ENCODE measurements at places on chromosomes 4 and X.

- DNase-seq = no peak
Measured at GRCh38 chrX:82748906-82749505, 759.1 kb upstream of the POU3F4 start.

DNA sequence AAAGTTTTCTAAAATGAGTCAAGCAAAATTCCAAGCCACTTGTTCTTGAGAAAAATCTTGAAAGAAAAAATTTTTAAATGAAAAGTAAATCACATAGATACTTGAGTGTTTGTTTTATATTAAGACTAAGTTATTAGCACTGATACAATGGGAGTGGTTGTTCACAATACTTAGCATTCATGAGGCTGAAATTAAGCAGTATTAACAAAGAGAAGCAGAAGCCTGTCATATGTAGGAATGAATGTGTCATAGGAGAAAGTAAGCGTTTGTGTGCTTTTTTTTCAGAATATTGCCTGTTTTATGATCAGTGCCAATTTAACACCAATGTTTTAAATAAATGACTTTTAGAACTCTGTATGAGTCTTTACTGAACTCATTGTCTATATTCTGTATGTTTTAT, 37.6 kb downstream of the PLS3 start:
- DNase-seq = no peak

- DNase-seq = no peak
Measured at GRCh38 chr4:166039822-166040221, 166.8 kb downstream of the TLL1 start.

DNA sequence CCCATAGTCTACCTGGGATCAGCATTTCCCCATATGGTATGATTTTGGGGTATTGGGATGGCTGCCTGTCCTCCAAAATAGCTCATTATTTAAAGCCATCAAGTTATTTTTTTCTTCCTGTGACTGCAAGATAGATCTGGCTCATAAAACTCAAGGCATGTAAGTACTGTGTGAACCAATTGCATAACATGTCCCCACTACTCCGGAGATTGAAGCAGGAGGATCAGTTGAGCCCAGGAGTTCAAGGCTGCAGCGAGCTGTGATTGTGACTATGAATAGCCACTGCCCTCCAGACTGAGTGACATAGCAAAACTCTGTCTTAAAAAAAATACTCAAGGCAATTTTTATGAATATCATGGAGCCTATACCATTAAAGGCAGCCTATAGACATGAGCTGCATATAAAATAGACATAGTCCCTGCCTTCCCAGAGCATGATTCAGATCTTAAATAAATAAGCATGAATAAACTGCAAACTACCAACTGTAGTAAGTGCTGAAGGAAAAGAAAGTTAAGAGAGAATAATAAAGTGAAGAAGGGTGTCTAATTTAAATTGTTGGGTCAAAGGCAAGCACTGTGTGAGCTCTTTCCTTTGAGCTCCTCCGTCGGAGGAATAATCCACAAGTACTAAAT, 16.9 kb upstream of the MMAA start:
- no peak for DNase-seq

DNA sequence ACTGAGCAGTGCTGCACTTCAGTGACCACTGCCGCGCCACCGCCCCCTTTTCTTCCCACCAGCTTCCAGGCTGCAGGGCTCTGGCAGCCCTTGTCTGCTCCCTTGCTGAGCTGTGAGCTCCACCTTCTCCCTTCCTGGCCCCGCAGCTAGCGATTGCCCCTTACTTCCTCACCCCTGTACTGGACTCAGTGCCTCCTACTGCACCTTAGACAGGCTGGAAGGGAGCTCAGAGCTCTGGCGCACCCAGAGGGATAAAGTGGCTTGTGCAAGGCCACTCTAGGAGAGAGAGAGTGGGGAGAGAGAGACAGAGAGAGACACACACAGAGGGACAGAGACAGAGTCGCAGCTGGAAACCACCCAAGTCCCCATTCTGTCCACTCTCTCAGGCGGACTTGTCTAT, 6.0 kb downstream of the RASL11B start:
- no peak for DNase-seq

GRCh38 chr4:182420189-182420588, 177.0 kb downstream of the TENM3 start:
- DNase-seq = no peak

DNA sequence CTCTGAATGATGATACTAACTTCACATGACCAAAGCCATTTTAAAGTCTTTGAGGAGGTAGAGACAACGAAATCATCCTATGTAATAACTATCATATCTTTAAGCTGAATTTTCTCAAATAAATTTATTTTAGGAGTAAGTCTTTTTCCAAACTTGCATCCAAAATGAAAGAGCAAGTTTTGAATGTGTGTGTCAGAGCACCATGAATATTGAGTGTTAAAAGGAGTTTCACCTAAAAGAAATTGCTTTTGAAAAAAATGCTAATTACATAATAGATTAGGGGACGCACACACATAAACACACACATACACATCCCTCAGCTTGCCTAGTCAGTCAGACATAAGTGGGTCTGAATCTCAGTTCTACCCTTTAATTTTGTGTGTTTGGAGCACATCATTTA, 1.9 kb downstream of the ANK2 start:
- no peak for DNase-seq

- no peak for DNase-seq
Measured at GRCh38 chrX:45050558-45050957, 150.1 kb downstream of the DIPK2B start.

GRCh38 chrX:119753639-119754257, 4.6 kb upstream of the SOWAHD start:
- DNase-seq = peak; percentile 29

GRCh38 chr4:150278206-150278605, 200.0 kb downstream of the DCLK2 start:
- no peak for DNase-seq

DNA sequence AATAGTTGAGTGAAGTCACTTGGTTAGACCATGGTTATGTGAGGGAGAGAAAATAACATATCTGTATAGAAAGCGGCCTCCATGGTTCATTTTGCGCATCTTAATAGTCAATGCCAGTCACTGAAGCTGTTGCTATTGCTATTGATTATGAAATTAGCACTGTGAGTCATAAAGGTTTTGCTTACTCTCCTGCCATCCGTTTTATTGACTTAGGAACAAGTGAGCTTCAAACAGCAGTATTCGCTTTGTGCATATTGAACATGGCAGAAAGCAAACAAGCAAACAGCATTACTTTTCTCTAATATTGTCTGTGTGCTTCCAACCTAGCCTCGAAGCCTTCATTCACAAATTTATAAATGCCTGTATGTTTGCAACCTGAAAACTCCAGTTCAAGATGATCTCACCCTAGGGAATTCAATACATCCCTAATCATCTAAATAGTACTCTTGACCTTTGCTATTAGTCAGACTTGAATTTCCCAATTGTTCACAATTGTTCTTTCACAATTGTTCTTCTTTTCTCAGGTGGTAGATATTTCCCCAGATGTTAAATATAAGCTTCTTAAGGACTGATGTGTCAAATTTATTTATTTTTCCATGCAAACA, 55.9 kb upstream of the GABRA2 start:
- peak; percentile 41 for DNase-seq

- no peak for DNase-seq
Measured at GRCh38 chr4:15777697-15778288, 335 bp upstream of the CD38 start.

DNA sequence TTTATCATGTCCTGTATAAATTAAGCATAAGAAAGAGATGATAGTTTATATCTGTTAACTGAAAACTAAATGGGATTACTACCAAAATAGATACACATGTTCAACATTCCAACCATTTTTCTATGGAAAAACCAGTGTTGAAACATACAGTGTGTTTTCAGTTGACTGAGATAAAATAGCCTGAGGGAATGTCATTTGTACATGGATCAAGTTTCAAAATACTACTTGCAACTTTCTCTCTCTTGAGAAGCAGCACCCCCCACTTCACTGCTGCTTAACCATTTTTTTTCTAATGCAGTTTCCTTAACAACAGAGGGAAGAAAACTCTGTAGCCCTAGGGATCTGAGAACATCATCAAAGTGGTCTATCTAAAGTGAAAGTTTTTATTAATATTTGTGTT, 70.8 kb downstream of the NPNT start:
- DNase-seq = no peak

GRCh38 chr4:109327641-109328040, 25.2 kb upstream of the COL25A1 start:
- no peak for DNase-seq

DNA sequence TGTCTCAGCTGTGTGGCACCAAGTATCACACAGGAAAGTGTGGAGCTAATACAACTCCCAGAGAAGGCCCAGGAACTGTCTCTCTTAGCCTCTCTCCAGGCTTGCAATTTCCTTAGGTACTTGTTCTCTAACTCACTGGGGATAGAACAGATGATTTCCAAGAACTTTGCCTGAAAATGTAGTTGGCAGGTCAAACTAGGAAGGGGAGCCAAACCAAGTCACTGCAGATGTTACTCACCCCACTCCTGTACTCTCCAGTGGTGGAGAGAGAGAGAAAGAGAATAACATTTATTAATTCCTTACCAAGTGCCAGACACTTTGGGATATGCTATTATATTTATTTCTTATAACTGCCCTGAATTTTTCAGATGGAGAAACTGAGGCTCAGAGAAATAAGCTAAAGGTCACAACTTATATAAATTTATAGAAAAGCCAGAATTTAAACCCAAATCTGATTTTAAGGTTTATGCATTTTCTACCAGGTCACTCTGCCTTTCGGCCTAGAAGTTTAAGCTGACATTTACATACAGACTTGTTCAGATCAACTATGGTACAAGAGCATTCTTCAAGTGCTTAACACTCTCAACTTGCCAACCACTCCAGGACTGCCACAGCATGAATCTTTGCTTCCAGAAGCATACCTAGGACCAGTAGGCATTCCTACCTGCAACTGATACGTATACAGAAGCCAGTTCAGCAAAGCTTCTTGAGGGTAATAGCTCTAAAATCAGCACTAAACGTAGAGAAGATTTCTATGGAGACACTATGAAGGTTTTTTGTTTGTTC, 248.6 kb upstream of the ETNPPL start:
- no peak for DNase-seq

GRCh38 chr4:45324455-45325417, 598.4 kb upstream of the GNPDA2 start:
- DNase-seq = no peak

DNA sequence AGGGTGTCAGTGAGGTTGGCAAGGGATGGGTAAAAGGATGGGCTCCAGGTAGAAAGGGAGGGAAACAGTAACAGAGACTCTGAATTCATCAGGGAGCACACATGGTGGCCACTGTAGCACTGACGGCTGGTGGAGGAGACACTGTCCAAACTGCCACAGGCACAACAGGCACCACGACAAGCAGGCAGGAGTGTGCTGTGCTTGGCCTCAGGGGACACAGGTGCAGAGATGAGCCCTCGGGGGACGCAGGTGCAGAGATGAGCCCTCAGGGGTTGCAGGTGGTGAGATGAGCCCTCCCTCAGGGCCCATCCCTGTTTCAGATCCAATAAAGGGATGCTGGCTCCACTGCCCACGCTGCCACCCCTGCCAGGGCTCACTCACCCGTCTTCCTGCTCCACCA, 7.6 kb downstream of the PDE6B start:
- DNase-seq = no peak

GRCh38 chrX:38847206-38847902, 46.1 kb downstream of the MID1IP1 start:
- no peak for DNase-seq

- DNase-seq = no peak
Measured at GRCh38 chr4:177356921-177357320, 47.2 kb downstream of the NEIL3 start.

DNA sequence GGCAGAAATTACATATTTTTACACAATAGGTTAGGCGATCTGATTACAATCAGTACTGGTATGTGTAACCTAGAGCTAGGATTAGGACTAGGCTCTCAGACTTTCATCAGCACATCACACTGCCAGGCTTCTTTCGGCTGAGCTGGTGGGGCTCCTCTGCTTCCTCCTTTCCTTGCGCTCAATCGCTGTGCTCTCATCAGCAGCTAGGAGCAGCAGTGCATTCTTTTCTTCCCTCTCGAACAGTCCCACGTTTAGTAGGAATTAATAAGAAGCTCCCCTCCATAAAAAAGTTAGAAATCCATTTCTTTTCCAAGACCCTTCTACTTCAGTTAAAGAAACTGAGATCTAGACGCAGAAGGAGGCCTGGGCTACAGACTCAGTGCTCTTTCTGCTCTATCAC, 350.4 kb downstream of the SPRY1 start:
- no peak for DNase-seq

- DNase-seq = no peak
Measured at GRCh38 chrX:56564921-56565840, 1.8 kb downstream of the UBQLN2 start.

- no peak for DNase-seq
Measured at GRCh38 chr4:8744083-8744805, 127.4 kb downstream of the HMX1 start.

DNA sequence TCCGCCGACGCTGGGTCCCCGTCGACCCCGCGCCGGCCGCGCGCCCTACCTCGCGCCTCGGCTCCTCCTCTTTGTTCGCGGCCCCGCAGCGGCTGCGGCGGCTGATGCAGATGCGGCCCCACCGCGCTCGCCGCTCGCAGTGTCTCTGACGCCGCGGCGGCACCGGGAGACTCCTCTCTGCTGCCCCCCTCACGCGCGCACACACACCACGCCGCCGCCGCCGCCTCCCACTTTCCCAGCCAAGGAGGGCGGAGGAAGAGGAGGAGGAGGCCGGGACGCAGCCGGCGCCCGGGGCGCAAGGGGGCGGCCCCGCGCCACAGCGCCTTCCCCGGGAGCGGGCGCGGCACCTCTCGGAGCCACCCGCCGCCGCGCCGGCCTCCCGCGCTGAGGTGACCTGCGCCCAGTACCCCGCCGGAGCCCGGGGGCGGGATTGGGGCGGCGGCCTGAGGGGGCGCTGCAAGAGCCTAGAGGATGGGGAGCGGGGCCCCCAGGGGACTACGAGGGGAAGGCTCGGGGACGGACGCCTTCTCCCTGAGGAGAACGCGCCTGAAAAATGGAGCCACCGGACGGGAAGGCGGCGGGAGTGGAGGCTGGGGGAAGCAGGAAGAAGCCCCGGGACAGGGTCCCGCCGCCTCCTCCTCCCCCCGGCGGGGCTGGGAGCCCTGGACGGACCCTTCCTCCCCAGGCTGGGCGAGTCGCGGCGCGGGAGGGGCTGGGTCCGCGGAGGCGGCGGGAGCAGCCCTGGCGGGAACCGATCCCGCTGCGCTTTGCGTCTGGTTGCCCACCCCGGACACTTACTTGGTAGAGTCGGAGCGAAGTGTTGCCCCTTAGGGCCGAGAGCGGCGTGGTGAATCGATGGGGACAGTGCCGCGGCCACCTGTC, at the start of gene SH3RF1:
SH3RF1 (minus strand) TSS at position 147 of the 882 bp plus-strand sequence. CDS start 1,744 bp downstream, outside the sequence.
- peak; percentile 36 for DNase-seq

DNA sequence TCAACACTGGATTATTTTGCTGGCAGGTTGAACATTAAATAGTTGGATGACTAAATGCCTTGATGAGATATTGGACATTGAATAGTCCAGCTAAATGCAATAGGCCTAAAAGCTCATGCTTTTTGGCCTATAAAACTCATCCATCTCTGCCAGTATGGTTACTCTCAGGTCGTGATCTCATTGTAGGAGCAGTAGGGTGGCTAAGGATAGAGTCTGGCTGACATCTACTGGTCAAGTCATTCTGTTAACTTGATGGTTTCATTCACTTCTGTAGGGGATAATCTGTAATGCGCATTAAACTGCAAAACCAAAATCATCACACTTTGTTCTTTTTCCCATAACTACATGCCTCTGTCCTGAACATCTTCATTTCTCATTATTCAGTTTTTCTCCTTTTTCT, 227.0 kb downstream of the DKK2 start:
- no peak for DNase-seq

Data from NCI-H774 (cell line).